ENCODE measurements at places on chromosomes 6 and 20.

DNA sequence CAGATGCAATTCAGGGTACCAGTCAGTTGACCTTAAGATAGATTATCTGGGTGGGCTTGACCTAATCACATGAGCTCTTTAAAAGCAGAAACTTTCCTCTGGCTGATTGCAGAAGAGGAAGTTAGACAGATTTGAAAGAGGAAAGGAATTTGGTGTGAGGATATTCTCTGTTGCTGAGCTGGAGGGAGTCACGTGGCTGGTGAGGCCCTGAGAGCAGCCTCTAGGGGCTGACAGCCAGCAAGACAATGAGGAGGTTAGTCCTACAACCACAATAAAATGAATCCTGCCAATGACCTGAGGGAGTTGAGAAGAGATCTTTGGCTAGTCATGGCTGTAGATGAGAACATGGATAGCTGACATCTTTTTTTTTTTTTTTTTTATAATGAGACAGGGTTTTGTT is 87.0 kb upstream of the B3GAT2 start:
- no peak for DNase-seq

- no peak for DNase-seq
Observed at GRCh38 chr6:134584847-134585516, 267.1 kb upstream of the SGK1 start.

- no peak for DNase-seq
Observed at GRCh38 chr6:142883011-142883410, 62.0 kb downstream of the HIVEP2 start.

DNA sequence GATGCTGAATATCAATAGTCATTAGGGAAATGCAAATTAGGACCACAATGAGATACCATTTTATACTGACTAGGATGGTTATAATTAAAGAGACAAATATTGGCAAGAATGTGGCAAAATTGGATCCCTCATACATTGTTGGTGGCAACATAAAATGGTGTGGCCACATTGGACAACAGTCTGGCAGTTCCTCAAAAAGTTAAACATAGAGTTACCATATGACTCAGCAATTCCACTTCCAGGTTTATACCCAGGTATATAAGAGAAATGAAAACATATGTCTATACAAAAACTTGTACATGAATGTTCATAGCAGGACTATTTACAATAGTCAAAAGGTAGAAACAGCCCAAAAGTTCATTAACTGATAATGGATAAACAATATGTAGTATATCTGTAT is 2.0 kb upstream of the CRIP3 start:
- no peak for DNase-seq

GRCh38 chr6:55033016-55033546 is 141.2 kb upstream of the HCRTR2 start:
- DNase-seq = no peak

Measured in SW 1271 (cell line).